T-helper 22 cell (primary cell): ENCODE measurements at places on chromosomes 3 and 15.

GRCh38 chr3:22951910-22952309, 251.2 kb upstream of the UBE2E2 start:
- no peak for DNase-seq

DNA sequence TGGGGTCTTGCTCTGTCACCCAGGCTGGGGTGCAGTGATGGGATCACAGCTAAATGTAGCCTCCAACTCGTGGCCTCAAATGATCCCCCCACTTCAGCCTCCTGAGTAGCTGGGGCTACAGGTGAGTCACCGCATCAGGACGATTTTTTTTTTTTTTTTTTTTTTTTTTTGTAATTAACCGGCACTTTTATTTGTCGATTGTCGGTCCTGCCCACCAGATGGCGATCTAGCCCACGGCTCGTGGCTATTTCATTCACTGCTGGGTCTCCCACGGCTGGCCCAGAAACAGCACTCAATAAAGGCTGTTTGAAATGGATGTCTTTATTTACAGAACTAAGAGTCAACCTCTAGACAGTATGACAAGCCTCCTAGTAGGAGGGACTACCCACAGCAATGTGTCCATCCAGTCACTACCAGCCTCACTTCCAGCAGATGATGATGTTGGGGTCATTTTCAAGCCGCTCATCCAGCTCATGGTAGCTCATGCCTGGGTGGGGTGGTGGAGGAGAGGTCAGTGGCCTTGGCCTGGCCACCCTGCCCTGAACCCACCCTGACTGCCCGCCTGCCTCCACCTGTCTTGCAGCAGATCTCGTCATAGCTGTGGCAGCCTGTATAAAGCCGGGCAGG, 1.8 kb upstream of the ZMYND10 start:
- DNase-seq = peak; percentile 61

DNA sequence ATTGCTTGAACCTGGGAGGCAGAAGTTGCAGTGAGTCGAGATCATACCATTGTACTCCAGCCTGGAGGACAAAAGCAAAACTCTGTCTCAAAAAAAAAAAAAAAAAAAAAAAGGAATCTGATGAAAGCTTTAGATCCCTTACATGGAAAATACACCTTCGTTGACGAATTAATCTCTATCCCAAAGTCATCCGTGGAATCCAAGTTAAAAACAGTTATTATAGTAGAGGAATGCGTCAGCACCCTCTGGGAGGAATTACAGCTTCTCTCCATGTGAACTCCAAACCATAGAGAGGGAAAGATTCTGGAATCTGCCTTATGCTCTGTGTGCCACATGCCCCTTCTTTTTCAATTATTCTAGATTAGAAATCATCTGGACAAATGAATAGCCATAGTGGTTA, 192.3 kb upstream of the C2CD4B start:
- DNase-seq = no peak

- DNase-seq = no peak
Measured at GRCh38 chr15:31558840-31559239, 232.2 kb downstream of the KLF13 start.

DNA sequence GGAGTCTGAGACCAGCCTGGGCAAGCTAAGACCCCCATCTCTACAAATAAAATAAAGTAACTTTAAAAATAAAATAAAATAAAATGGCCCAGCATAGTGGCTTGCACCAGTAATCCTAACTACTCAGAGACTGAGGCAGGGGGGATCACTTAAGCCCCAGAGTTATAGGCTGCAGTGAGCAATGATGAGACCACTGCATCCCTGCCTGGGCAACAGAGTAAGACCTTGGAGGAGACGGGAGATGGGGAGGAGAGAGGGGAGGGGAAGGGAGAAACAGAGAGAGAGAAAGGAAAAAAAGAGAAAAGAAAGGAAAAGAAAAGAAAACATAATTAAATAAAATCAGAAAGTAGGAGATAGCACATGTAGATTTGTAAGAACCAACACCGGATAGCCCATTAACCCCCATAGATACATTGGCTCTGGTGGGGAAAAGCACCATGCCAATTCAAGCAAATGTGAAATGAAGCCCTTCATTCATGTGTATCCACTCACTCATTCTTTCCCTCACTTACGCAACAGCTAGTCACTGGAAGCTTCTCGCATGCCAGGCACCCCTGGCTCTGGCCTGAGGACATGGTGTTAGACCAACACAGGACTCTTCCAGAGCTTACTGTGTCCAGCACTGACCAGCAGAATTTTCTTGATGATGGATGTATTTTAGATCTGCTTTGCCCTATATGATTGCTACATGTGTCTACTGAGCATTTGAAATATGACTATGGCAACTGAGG, 183.2 kb downstream of the MAGI1 start:
- no peak for DNase-seq

DNA sequence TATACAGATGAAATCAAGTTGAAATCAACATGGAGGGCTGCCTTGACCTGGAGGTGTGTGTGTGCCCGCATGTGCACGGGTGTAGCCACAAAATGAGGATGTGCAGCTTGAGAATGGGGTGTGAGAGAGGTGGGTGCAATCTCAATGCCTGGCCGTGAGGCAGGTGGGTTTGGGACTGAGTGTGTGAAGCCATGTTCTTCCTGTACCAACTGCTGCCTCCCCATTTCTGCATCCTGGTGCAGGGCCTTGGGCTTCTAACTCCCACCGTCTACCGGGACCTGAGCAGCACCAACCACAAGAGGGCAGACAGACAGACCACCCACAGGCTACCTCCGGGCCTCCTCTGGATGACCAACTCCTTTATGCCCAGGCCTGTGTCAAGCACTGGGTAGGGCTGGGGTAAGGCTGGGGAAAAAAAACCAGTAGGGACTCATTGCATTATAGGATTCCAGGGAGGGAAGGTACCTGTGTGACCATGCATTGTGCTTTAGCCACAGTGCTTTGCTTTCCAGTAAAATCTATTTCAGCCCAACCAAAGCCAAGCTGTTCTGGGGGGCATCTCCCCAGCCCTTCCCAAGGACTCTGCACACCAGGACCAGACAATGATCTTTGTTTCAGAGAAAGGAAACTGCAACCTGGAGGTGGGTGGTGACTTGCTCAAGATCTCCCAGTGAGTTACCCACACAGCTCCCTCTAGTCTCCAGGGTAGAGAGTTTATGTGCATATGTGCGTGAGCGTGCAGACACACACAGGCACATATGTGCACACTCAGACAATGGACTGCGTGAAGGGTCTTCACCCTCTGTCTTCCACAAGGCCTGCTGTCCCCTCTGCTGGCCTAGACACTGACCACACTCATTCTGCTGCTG, 162.2 kb upstream of the TLE3 start:
- no peak for DNase-seq

- no peak for DNase-seq
Measured at GRCh38 chr3:115758076-115758763, 134.9 kb downstream of the GAP43 start.

GRCh38 chr15:23828786-23829185, 141.7 kb upstream of the NDN start:
- no peak for DNase-seq

DNA sequence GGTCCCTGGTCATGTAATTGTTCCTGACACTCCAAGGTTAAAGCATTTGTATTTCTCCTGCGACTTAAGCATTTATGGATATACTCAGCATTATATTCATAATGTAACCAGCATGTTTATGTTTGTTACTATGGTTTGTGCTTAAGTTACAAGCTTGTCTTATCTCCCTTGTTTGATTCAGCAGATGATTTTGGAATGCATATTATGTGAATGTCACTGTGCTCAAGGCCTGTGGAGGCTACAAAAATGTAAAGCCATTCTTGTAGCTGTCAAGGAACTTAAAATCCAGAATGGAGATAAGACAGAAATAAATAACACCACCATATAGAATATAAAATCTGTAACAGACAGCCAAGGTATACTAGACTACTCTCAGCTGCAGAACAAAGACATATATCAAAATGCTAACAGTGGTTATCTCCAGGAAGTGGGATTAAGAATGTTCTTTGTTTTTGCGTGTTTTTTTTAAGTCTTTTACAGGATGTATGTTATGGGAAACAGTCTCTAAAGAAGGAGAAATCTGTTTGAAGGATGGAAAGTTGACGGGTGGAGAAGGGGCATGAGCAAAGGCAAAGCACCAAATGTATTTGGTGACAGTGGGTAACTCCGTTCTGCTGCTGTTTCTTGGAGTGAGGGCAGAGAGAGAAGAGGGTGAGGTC, 61.4 kb downstream of the IGF2BP2 start:
- DNase-seq = no peak

DNA sequence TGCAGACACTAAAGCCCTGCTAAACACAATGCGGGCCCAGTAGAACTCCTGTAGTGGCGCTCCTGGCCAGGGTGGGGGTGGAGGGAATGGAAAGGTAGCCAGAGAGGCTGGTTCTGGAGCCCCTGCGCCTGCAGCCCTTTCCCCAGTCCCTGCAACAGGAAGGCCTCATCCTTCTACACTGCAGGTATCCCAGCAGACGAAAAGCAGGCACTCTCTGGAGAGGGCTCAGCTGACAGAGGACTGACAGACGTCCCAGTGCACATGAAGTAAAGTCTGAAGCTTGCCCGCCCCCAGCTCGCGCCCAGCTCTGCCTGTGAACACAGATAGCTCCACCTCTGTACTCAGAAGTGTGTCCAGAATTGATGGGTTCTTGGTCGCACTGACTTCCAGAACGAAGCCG, 46.0 kb downstream of the NSMCE3 start:
- no peak for DNase-seq

GRCh38 chr3:132535575-132536441, 61.3 kb upstream of the ACKR4 start:
- no peak for DNase-seq

DNA sequence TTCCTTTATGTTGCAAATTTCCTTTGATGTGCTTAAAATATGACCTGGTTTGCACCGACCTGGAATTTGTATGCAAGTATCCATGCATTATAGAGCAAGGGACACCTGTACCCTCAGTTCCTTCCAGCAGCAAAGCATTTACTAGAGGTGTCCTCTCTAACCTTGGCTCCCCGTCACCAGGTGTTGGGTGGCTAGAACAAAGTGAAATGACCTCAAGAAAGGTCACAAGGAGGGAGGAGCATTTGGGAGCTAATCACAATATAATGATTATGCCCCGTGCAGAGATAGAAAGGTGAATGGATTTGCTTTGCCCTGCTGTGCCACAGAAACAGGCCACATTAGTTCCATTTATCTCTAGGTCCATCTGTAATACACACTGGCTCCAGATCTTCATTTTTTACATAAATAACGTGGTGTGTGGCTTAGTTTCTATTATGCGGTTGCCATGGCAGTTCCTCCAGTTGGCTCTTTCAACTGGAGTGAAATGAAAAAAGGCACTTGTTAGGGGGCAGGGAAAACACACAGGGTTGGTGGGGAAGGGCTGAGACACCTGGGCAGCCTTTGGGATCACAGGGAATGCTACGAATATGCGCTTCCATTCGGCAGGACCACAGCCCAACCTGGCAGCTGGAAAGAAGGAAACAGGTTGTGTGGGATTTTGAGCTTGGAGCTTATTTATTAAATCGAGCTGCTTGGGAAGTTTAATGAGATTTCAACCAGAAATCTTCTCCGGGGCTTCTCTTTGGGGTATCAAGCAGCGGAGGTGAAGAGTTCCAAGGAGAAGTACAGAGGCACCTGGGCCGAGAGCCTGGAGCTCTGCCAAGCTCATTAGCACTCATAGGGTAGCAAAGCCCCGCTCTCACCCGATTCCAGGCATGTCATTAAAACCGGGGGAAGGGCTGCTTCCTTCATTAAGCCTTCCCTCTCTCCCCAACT, 233.5 kb upstream of the ST8SIA2 start:
- DNase-seq = no peak

DNA sequence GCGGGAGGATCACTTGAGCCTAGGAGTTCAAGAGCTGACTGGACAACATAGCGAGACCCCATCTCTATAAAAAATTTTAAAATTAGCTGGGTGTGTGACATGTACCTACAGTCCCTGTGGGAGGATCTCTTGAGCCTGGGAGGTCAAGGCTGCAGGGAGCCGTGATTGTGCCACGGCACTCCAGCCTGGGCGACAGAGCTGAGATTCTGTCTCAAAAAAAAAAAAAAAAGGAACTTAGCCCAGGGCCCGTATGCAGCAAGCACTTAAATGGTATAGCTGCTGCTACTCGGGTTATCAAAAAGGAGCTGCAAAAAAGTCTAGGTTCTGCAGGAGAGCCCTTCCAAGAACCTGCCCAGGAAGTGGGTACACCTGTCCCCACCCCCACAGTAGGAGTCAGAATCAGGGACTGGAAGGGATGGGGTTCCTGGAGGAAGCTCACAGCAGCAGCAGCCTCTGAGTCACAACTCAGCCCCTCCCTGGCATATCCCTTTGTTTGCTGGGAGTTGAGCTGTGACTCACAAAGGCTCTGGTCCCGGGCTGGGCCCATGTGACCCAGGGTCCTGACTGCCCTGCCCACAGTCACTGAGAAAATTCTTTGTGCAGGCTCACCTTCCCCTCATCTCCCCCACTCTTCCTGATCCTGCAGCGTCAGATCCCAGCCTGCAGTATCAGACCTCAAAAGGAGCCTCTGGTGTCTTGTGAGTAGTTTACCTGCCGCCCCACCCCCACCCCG, at the start of gene SPATA12:
SPATA12 (plus strand) TSS at position 576 of the 733 bp plus-strand sequence. CDS start 13,031 bp downstream, outside the sequence.
- no peak for DNase-seq

- no peak for DNase-seq
Measured at GRCh38 chr3:180910823-180911222, 1.6 kb upstream of the FXR1 start.

DNA sequence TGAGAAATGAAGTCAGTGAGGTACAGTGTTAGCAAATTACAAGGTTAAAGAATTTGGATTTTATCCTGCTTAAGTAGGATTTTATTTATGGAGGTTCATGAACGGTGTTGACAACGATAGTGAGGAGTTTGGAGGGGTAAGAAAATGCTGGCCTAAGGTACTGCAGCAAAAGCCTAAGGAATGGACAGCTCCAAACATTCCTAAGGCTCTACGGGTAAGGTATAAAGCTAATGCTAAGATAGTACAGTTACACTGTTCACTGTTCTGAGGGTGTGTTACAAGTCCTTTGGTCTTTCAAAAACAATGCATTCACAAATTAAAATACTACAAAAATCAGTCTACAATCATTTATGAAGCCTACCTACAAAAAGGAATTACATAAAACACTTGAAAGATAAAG, 7.3 kb downstream of the MTMR10 start:
- DNase-seq = no peak

GRCh38 chr15:92924216-92924615, 24.1 kb downstream of the CHD2 start:
- no peak for DNase-seq

GRCh38 chr3:186162221-186162620, 53.3 kb upstream of the ETV5 start:
- DNase-seq = no peak

GRCh38 chr3:42605546-42606173, 5.2 kb downstream of the NKTR start:
- DNase-seq = no peak

- DNase-seq = no peak
Measured at GRCh38 chr15:29613951-29614382, 208.3 kb downstream of the TJP1 start.
